Stimulated activated CD4-positive, alpha-beta T cell treated with anti-CD3 and anti-CD28 coated beads, Interleukin-1b, Interleukin-23, amount 100 ng/mL, for 4 hours (primary cell): ENCODE measurements at places on chromosomes 11 and 22.

- DNase-seq, result no peak
Measured at GRCh38 chr11:45859661-45860140, 12.4 kb downstream of the CRY2 start.

DNA sequence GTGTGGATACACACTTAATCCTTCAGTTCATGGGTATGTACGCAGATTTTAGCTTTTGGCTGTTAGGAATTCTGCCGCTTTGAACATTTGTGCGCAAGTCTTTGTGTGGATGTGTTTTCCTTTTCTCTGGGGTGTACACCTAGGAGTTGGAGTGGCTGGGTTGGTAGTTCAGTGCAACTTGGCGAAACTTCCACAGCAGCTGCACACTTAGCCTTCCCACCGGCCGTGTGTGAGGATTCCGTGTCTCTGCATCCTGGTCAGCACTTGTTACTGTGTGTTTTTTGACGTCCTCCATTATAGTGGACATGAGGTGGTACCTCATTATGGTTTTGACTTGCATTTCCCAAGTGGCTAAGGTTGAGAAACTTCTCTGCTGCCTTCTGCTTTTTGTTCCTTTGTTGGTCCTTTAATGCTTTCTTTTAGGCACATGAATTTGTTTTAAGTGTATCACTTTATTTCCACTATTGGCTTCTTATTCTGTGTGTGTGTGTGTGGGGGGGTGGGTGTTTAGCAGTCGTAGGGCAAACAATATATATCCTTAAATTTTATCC lies 72.1 kb upstream of the SLC25A18 start:
- no peak for DNase-seq

- DNase-seq, result no peak
Measured at GRCh38 chr11:35688023-35688422, 25.4 kb downstream of the TRIM44 start.

GRCh38 chr11:79117488-79117887 lies 323.3 kb downstream of the TENM4 start:
- no peak for DNase-seq

DNA sequence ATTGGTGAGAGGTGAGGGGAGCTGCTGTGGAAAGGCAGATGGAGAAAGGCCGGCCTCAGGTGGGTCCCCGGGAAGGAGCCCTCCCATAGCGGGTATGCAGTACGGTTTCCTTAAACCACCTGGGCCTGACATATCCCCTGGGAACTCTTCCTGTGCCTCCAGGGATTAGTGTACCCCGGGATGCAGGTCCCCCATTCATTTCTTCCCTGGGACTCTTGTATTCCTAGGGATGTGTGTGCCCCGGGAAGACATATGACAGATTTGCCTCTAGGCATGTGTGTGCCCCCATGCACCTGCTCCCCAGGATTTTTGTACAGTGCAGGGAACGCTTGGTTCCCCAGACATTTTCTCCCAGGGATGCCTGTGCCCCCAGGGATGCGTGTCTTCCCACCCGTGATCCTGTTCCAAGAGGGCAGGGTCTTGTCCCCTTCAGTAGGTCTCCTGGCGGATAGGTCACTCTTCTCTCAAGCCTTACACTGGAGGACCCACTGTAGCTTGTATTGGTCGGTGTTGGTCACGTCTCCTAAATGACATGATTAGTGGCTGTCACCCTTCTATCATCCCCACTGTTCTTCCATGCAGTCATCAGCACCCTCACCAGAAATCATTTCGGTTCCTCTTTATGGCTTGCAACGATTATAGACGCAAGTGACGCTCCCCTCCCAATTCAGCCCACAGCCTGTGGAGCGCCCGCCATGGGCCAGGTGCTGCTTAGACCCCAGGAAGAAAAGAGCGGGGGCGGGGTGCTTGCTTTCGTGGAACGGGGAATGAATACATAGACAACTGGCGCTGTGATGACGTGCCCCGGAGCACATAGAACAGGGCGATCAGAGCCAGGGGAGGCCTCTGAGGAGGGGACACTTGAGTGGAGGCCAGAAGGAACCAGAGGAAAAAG lies 1.3 kb downstream of the PARVB start:
- DNase-seq, result no peak

DNA sequence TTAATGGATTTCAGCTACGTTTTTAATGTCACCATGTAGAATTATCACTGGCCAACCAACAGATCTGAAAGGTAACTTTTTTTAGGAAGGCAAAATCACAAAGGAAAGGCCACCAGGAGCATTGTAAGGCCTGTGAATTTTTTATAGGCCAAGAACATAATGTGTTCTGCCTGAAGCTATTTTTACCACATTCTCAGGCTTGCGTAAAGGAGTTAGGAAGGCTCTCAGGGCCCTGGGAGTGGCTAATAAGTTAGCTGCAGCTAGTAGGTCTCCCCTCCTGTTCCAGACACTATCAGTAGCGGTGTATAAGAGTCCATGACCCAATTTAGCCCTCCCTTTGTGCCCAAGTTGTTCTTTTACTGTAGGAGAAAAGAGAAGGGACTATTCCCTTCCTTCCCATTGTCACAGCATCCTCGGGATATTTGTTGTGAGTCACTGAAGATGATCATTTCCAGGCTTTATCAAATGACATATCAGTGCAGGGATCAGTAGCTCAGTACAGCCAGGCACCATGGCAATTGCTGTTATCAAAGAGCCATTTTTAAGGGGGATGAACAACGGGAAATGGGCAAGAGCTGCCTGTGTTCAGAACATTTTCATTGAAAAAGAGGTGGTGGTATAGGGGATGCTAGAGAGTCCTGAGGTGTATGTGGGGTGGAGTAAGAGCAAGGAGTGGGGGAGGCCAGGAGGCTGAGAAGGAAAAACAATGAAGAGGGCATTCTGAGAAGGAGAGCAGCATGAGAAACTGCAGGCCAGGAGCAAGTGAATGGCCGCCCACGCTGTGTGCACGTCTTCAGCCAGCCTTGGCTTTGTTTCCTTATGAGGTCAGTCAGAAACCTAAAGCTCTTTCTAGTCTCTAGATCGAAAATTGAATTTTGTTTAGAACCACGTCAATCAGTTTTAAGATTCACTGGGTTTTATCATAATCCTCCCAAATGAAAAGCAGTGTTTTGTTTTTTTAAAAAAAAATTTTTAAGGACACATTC lies 940.3 kb downstream of the NTM start:
- no peak for DNase-seq

GRCh38 chr22:40238425-40239344 lies 61.0 kb downstream of the TNRC6B start:
- no peak for DNase-seq

- DNase-seq, result no peak
Measured at GRCh38 chr11:102914238-102915043, 39.7 kb upstream of the MMP12 start.

DNA sequence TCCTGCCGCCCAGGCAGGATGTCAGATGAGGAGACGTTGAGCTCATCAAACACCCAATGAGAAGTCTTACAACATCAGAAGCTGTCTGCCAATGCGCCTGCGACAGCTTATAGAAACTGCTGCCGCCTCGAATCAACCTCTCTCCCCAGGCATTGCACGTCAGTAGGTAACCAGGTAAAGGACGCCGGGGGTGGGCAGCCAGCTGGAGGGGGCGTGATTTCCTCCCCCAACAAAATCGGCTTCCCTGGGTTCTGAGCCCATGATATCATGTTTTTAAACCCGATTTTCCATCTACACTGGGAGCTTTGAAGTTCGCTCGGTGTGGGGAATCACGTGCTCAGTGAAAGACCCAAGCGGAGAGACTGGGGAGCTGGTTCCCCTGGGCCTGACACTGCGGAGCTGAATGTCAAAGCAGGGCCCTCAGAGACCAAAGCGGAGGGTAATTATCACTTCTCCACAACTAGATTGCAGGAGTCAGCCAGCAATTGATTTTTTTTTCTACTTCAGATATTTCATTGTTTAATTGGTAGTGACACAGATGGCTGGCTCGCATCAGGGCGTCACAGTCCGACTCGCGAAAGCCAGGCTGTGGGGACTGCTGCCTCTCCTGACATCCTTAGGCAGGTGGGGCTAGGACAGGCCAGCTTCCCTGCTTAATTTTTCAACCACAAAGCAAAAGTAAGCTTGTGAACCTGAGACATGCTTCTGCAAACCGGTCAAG lies 15.4 kb downstream of the FAM83F start:
- peak; percentile 10 for DNase-seq

DNA sequence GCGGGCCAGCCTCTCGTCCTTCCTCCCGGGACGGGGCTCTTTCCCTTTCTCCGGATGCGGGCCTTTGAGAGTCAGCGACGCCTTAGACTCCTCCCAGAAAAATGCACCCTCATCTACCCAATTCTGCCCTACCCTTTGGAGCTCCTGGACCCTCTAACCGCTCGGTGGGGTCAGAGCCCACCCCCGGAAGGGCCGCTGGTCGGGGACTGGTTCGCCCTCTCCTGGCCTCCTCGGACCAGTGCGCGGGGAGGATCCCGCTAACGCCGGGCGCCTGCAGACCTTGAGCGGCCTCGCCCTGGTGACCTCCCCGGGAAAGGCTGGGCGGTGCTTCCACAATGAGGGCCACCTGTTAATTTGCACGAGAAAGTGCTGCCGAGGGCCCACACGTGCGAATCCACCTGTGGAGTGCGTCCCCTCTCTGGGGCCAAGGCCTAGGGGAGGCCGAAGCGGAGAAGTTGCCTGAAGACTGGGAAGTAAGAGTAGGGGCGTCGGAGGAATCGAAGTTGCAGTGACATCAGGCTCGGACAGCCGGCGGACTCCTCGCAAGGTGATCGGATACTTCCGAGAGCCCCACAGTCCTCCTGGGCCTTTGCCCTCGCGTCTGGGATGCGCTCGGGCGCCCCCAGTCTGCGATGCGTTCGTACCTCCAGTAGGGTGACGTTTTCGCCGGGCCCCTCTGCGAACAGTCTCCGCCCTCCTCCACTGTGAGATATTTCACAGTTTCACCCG lies 61.5 kb downstream of the ENDOD1 start:
- peak; percentile 86 for DNase-seq

DNA sequence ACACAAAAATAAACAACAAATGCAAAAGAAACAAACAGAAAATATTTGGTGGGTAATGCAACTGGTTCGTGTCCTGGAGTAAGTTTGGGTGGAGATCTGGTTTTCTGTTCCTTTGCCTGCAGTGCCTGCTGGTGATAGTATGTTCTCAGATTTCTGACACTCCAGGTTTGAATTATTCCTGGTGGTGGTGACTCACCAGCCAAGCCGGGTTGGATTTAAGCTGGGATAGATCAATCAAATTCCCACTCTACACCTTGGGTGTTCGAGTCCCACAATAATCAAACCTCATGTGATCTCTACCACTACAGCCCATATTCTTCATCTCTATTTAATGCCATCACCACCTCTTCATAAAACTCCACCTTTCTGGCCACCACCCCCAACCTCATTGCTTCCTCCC lies 421.8 kb downstream of the NTM start:
- no peak for DNase-seq

DNA sequence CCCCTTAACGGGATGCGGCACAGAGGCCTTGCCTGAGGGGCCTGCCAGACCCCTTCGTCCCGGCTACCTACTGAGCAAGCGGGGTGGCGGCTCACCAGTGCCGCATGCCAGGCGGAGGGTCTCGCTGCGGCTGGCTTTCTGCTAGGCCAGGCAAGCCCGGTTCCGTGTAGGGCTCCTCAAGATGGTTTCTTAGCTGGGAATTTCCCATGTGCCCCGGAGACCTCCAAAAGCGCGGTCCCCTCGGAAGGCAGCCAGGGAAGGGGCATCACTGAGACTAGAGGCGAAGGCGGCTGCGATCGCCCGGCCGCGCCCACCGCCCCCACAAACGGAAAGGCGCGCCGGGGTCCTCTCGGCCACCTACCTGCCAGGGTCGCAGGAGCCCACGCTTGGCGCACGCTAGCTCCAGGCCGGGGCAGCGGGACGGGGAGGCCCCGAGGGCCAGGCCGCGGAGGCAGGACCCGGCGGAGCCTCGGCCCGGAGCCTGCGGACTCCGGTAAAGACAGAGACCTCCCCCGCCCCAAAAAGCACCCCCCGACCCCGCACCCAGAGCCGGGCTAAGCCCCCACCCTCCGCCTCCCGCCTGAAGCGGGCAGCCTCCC lies 23.8 kb downstream of the MICAL3 start:
- DNase-seq, result no peak

GRCh38 chr11:73194034-73194507 lies 24.0 kb upstream of the P2RY2 start:
- DNase-seq, result no peak

DNA sequence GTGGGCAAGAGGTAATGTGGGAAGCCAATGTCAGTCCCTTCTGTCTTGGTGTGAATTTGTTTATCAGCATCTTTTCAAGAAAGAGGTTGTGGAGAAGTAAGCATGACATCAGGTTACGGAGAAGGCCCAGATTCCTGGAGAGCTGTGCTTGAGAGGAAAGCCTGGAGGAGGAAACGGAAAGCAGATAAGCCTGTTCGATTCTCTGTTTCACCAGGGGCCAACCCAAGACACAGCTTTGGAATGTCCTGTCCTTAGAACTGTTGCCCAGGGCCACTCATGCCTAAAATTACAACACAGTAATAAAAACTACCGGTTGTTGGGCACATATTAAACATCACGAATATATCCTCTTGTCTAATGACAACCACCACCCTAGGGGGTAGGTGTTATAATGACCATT lies 148.5 kb downstream of the NAV2 start:
- no peak for DNase-seq

GRCh38 chr11:131064373-131064991 lies 148.2 kb upstream of the SNX19 start:
- DNase-seq, result no peak

DNA sequence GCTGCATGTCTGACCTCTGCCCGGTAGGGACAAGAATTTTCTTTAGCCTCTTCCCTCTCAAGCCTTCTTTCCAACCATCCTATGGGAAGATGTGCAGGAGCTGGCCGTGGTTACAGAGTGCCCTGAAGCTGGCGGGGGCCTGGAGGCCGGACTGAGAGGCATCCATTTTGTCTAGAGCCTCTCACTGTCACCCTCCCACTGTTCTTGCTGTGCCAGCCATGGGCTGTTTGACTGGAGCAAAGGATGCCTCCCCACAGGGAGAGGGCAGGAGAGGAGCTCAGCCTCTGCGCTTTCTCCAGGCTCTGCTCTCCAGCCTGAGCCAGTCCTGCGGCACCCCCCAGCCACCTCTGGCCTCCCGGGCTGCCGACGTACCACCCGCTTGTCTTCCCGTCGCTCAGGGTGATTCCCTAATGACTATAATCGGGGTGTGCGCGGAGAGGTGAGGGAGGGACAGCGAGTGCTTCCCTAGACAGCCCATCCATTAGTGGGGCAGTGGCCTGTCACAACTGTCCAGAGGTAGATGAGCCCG lies 123.8 kb downstream of the NECTIN1 start:
- DNase-seq, result no peak

DNA sequence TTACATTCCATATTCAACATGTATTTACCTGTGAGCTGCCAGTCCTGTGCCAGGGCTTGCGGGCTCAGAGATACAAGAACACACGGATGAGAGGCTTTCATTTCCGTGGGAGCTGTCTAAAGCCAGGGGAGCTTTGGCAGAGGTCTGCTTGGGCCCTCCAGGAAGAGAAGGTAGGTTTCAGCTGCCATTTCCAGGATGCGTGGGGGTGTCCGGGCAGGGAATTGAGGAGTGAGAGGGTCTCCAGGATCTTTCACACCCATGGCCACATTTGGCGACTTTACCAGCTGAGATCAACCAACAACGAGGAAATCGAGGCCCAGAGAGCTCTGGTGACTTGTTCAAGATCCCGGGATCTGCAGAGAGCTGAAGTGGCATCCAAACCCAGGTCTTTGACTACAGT lies 119.6 kb downstream of the BUD13 start:
- no peak for DNase-seq

GRCh38 chr11:6927030-6927617 lies 898 bp downstream of the ZNF215 start:
- DNase-seq, result no peak
